ENCODE measurements at places on chromosomes 1 and 21. TPM values are rescaled to one million over a fixed set of nuclear protein-coding genes. Genes with fewer than 3 reads are reported as not detected.

DNA sequence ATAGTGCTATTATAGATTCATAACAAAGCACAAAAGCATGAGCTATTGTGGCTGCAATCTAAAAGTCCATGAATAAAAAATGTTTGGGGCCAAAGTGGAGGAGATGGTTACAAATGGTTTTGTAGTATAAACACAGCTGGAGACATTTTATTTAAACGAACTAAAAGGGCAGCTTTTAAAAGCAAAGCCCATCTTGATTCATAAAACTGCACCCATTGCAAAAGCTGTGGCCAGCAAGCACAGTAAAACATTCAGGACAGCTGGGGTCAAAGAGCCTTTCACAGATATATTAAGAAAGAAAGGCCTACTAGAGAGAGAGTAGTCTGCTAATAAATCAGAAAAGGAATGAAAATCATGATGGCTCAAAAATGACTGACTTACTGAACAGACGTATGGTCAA, 520.8 kb downstream of the NUF2 start:
- DNase-seq = no peak

GRCh38 chr1:219542828-219543518, 69.9 kb downstream of the ZC3H11B start:
- DNase-seq = no peak

DNA sequence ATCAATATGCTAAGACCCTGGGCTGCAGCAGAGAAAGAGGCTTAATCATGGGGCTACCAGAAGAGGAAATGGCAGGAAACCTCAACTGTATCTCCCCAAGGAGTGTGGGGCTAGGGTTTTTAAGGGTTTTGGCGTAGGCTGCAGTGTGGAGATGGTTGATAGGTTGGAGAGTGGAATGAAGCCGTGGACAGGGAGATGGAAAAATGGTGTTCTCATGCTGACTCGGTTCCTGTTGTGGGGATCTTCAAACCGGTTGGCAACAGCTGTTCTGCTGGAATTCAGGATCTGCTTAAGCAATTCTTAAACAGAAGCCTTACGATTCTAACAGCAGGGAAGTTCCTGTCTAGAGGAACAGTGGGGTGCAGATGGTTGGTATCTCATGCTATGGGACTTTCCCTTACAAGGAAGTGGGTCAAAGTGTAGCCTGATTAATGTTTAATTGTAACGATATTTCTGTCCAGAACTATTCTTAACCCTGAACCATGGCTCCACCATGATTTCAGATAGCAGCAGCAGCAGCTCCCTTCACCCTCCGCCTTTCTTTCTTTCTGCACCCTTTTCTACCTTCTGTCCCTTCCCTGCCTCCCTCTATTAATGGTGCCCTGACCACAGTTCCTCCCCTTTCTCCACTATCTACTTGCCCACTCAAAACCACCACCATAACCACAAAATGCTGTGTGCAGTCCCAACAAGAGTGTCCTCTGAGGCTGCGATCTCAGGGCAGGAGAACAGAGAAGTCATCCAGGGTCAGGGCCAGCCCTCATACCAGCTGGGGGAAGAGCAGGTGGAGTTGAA, 30.8 kb downstream of the RSPH1 start:
- no peak for DNase-seq

DNA sequence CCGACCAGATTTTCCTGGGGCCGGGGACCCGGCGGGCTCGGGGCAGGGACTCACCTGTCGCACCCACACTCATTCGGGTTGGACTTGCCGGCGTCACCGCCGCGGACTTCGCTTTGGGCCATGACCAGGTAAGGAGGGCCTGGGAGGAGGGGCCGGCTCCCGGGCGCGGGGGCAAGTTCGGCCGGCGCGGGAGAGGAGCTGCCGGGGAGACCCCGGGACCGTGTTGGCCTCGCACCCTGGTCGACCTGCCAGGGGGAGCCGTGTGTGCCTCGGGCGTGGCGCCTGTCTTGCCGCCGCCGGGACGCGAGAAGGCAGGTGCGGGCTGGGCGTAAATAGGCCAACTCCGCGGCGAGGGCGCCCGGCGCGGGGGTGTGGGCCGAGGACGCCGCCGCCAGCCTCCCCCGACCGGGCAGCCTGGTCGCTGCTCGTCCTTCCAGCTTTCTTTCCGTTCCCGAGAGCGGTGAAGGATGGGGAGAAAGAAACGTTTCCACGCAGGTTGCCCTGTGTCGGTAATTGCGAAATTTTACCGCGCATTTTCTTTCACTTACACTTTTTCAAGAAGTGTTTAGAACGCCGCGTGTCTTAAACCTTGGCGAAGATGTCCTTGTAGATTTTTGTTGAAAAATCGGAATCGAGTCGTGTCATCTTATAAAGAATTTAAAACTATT, 558 bp downstream of the USP1 start:
- DNase-seq = no peak

- DNase-seq = no peak
These were observed 500.8 kb upstream of the PBX1 start for GRCh38 chr1:164058198-164058597.

- DNase-seq = no peak
These were observed 12.0 kb downstream of the DDAH1 start for GRCh38 chr1:85452948-85453347.

- DNase-seq = no peak
These were observed 61.2 kb upstream of the CCDC190 start for GRCh38 chr1:162922201-162922600.

- DNase-seq = no peak
These were observed 46.0 kb downstream of the NKAIN1 start for GRCh38 chr1:31193729-31194128.

DNA sequence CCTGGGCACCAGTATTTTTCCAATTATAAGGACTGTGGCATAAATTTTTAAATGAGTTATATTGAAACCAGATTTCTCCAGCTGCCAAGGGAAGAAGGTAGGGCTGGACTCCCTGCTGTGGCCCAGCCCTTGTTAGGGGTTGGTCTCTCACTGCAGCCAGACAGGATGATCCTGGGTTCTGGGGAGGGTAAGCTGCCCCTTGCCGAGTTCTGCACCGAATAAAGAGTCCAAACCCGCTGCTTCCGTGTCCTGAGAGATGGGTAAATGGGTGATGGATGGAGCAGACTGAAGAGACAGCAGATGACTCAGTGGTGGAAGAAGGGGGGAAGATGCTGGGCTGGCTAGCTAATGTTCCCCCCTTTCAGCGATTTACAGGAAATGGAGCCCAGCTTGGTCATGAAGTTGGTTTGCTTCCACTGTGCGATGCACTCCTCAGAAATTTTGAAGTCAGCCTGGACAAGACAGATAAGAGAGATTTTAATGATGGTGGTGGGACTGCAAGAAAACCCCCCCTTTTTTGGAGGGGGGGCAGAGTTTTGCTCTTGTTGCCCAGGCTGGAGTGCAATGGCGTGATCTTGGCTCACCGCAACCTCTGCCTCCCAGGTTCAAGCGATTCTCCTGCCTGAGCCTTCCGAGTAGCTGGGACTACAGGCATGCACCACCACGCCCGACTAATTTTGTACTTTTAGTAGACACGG, 41.4 kb downstream of the YARS1 start:
- DNase-seq = no peak

- DNase-seq = no peak
These were observed 957.0 kb downstream of the NCAM2 start for GRCh38 chr21:21955204-21955603.

GRCh38 chr21:15755125-15755524, 25.3 kb downstream of the USP25 start:
- DNase-seq = no peak

DNA sequence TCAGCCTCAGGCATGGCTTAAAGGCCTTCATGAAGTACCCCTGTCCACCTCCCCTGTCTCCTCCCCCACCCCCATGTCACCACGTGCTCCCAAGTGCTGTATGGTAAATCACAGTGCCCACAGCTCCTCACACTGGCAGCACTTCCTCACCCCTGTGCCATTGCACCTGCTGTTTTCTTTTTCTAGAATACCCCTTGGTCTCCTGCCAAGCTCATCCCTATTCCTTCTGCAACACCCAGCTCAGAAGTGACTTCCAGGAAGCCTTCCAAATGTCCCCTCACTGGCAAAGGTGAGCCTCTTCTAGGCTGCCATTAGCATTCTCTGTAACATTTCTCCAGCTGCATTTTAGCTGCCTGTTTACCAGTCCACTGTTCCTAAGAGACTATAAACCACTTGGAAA, 9.4 kb downstream of the AKNAD1 start:
- no peak for DNase-seq

DNA sequence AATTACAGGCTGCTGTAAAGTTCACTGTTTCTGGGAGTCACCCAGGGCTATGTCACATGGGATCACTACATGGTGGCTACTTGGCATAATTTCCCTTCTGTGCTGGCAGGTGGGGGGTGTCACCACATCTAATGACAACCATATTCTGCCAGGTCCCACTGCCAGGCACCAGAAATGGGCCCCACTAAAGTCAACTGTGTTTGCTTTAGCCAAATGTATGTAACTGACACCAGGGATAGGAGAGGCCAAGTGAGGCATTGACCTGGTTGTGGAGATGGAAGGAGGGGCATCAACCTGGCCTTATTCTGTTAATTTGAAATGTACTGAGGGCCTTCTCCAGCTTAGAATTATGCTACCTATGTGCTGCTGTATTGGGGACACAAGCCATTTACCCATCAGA, 370.6 kb upstream of the PROX1 start:
- no peak for DNase-seq

GRCh38 chr1:201259476-201260235, 23.6 kb upstream of the PKP1 start:
- DNase-seq = no peak

DNA sequence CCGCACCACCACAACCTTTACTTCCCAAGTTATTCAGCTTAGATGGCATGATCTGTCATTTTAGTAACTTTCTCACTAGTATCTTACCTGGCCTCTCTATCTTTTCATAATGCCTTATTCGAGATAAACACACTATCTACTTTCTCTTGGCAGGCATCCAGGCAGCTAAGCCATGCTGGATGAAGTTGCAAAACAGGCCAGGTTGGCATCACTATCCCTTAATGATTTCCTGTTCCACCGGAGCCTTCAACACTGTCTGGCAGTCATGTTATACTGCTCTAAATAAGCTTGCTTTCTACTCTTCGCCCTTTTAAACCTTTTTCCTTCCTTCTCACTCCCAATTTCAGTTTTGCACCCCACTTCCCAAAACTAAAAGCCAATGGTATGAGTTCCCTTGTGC, 12.0 kb upstream of the KCNH1 start:
- DNase-seq = no peak

- DNase-seq = peak; percentile 99
These were observed at the start of gene BCAS2 for GRCh38 chr1:114581335-114582287. BCAS2 (minus strand) TSS chr1:114581615; CDS start chr1:114581591, 24 bp downstream.

GRCh38 chr1:69982992-69983391, 222.4 kb downstream of the LRRC40 start:
- DNase-seq = no peak

- no peak for DNase-seq
These were observed 373.9 kb downstream of the VAV3 start for GRCh38 chr1:107590900-107591622.

DNA sequence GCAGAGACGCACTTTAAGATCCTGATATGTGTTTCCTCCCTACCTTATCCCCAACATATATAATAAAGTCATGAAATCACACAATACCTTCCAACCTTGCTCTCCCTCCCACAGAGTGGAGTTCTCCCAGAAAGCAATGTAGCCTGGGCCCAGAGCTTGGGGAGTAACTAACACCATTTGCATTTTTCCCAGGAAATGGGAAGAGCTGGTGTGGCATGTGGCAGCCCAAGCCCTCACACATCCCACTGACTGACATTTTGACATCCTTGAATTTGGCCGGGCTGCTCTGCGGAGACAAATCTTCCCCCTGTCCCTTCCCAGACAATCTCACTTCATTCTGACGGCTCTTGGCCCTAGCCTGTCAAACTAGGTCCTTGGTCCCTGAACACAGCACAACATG, 37.0 kb upstream of the ATP2B4 start:
- no peak for DNase-seq

DNA sequence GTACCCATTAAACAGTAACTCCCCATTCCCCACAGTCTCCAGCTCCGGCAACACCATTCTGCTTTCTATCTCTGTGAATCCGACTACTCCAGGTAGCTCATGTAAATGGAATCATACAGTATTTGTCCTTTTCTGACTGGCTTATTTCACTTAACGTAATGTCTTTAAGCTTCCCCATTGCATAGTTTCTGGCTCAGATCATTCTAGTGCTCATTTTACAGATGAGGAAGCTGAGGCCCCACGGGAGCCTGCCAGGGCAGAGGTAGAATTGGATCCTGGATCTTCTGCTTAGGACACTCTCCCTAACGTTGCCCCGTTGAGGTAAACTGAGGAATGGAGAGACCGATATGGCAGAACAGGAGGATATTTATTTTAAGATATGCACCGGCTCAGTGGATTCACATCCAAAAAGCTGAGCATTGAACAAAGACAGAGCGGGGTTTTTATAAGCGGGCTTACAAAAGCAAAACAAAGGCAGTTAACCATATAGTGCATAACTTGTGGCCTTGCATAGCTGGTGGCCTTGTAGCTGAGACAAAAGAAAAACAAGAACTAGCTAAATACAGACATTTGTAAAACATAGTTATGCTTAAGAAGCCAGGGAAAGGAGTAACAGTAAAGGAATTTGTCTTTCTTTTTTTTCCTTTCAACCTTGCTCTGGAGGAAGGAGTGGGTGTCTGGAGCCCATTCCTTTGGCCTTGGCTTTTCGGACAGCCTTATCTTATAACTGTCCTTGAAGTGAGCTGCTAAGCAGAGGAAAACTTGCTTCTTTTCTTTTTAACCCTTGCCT, 15.3 kb upstream of the KLHDC8A start:
- DNase-seq = no peak

DNA sequence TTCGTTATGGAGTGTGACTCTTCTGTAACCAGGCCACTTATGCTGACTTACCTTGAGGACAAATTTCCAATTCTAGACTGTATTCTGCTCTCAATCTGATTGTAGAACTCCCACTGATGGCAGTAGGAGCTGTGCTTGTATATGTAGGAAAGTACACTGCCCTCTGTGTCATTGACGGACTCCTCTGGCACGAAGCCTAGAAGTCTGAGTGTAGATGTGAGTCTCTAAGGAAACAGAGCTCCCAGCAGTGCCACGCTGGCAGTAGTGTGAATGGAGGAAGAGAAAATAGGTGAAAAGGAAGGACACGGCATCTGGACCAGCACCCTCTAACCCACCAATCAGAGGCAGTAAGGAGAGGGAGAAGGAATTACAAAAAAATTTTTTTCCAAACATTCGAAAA, 130.4 kb upstream of the ADGRL2 start:
- DNase-seq = peak; percentile 22

Gene SPRR2F
- not detected for total RNA-seq

Gene KRTAP11-1
- total RNA-seq = not detected

Gene LRRC8C
- 7.5 TPM for total RNA-seq

Gene RGS4
- 57.5 TPM for total RNA-seq

Gene LIN28A
- total RNA-seq = not detected

Data from ascending aorta (tissue), 2 donors.